Esophagus muscularis mucosa (tissue), 4 donors: ENCODE measurements at places on chromosomes 16 and 17. TPM values are rescaled to one million over a fixed set of nuclear protein-coding genes. Genes with fewer than 3 reads are reported as not detected.

Gene CHST6
- 0.83 TPM for total RNA-seq

Gene MYH8
- not detected for total RNA-seq

Gene CCDC78
- 0.42 TPM for total RNA-seq

Gene GPR179
- total RNA-seq: under 0.01 TPM

Gene CACNG5
- total RNA-seq: not detected

Gene METTL2A
- total RNA-seq: 12.2 TPM

Gene ADAM11
- total RNA-seq: under 0.01 TPM

Gene OMG
- not detected for total RNA-seq

Gene CLEC18A
- total RNA-seq: 0.19 TPM

Gene IL34
- total RNA-seq: 3.8 TPM

Gene IRF8
- 5.1 TPM for total RNA-seq

Gene LGALS9
- 20.9 TPM for total RNA-seq

Gene HASPIN
- total RNA-seq: 0.23 TPM

Gene GUCY2D
- total RNA-seq: not detected
